ENCODE measurements at places on chromosomes 2 and 18. TPM values are rescaled to one million over a fixed set of nuclear protein-coding genes. Genes with fewer than 3 reads are reported as not detected.

Gene LHCGR
- 0.42 TPM for total RNA-seq

Gene CYS1
- 13.9 TPM for total RNA-seq

Gene NOSTRIN
- total RNA-seq: 45.3 TPM

Gene ACVR2A
- total RNA-seq: 11.5 TPM

Gene NEU4
- total RNA-seq: not detected

Gene MEIS1
- 35.4 TPM for total RNA-seq

Gene SKOR2
- not detected for total RNA-seq

Gene NFE2L2
- 101 TPM for total RNA-seq

Gene EMILIN2
- 34.5 TPM for total RNA-seq

Measured in aorta (tissue), 5 donors.